CD4-positive, alpha-beta T cell treated with Interleukin-17A for 1 hour (primary cell): ENCODE measurements at places on chromosomes 16 and 17.

GRCh38 chr16:15993128-15993527 lies 43.7 kb downstream of the ABCC1 start:
- DNase-seq = no peak

GRCh38 chr17:6589266-6589946 lies 33.1 kb upstream of the PITPNM3 start:
- DNase-seq = no peak

GRCh38 chr16:9256196-9256595 lies 164.8 kb downstream of the HAPSTR1 start:
- DNase-seq = no peak

GRCh38 chr16:81601008-81601428 lies 156.4 kb downstream of the CMIP start:
- no peak for DNase-seq

DNA sequence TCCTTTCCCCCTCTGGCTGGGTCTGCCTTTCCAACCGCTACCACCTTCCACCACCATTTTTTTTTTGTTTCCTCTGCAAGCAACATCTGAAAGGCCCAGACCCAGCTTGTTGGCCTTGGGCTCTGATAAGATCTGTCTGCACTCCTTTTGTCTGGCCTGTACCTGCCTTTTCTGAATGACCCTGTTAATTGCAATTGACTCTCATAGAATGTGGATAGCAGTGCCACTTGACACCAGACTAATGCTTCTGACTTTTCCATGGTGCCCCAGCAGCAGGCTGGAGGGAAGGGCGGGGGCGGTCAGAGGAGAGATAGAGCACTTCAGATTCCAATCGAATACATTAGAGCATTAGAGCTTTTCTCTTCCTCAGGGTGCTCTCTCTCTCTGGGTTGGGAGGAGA lies 538.9 kb downstream of the WWOX start:
- no peak for DNase-seq

- no peak for DNase-seq
Observed at GRCh38 chr17:8713878-8714277, 30.8 kb downstream of the CCDC42 start.

- no peak for DNase-seq
Observed at GRCh38 chr16:70691223-70692129, 5.6 kb upstream of the MTSS2 start.

- no peak for DNase-seq
Observed at GRCh38 chr17:10120109-10120485, 78.3 kb downstream of the GAS7 start.

- DNase-seq = no peak
Observed at GRCh38 chr16:23478566-23478965, 25.6 kb upstream of the COG7 start.

DNA sequence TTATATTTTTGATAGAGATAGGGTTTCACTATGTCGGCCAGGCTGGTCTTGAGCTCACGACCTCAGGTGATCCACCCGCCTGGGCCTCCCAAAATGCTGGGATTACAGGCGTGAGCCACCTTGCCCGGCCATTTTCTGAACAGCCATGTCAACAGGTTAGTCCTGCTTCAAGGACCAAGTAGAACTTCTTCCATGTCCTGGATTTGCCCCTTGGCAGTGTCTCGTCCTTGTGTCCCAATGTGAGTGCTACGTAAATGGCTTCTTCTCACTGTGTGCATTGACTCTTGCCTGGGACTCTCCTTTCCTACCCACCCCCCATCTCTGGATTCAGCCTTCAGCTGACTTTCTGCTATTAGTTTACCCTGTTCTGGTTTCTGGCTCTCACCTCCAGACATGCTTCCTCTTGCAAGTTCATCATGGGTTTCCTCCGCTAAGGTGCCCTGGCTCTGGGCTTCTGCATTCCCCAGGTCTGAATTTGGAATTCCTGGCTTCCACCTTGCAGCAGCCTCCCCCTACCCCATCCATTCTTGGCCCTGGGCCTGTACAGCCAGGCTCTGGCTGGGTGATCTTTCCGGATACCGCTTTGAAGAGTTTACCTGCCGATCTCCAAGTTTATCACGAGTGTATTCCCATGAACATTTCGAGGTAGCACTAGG lies 14.0 kb upstream of the IRF8 start:
- DNase-seq = no peak

DNA sequence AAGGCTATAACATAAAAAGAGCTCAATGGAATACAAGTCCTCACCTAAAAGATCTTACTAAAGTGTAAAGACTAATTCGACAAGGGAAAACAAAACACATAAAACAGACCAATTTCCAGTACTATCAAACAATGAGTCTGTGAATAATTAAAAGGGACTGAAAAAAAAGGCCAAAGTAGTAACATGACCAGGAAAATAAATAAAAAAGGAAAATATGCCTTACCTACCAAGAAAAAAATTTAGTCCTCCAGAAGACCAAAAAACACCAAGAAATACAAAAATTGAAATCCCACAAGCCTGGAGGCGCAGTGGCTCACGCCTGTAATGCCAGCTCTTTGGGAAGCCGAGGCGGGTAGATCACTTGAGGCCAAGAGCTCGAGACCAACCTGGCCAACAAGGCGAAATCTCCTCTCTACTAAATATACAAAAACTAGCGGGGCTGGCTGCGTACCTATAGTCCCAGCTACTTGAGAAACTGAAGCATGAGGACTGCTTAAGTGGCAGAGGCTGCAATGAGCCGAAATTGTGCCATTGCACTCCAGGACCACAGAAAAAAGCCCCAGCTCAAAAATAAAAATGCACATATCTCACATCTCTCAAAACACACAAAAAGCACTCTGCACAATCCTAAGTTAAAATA lies 60.8 kb downstream of the TEX14 start:
- DNase-seq = no peak

GRCh38 chr16:58456193-58456592 lies 43.8 kb upstream of the NDRG4 start:
- no peak for DNase-seq

DNA sequence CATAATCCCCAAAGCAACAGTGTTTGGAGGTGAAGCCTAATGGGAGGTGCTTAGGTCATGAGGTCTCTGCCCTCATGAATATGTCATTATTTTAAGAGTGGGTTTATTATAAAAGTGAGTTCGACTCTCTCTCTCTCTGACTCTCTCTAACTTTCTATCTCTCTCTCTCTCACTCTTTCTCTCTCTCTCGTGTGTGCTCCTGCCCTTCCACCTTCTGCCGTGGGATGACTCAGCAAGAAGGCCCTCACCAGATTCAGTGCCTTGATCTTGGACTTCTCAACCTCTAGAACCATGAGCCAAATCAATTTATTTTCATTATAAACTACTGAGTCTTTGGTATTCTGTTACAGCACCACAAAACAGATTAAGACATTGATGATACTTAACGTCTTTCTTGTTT lies 53.7 kb upstream of the TANC2 start:
- DNase-seq = no peak

DNA sequence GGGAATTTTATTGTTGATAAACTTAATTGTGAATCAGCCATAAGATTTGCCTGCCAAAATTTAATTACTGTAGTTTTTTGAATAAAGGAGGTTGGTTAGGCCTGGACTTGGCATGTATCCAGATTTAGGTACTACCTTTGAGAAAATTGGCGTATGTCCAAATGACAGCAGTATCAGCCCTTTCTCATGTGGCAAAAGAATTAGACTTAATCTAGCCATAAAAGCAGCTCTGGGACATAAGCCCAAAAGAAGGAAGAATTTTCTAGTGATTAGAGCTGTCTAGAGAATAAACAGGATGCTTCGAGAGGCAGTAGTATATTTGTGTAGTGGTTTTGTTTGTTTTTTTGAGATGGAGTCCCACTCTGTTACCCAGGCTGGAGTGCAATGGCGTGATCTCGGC lies 27.7 kb downstream of the PPM1E start:
- DNase-seq = no peak

- DNase-seq = no peak
Observed at GRCh38 chr16:4093495-4094126, 22.6 kb downstream of the ADCY9 start.

DNA sequence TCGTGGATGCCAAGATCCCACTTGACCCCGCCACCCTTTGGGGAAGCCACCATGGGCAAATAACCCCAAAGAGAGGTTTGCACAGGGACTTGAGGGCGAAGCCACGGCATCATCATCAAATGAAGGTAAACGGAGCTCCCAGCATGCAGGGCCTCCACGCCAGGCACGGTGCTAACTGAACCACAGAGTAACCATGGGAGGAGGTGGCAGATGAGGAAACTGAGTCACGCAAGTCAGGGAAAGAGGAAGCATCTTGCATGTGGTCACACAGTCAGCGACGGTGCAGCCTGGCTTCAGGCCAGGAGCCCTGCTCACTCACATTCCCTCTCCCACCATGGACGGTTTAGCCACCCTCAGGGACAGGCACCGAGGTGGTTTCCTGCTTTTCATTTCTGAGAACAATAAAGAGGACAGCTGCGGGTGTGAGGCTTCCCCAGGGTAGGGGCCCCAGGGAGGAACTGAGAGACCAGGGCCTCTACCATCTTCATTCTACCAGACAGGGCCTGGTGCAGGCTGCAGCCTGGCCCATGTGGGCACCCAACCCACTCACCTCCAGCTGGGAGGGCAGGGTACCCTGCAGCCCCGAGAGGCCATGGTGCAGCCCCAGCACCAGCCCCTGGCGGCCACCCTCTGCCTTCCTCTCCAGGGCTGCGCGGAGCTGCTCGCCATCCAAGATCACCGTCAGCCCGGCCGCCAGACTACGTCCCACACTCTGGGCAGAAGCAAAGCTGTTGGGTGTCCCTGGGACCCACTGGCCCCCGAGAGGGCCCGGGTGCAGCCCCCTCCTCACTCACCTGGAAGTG lies 78.3 kb downstream of the RMI2 start:
- DNase-seq = no peak

- DNase-seq = peak; percentile 72
Observed at GRCh38 chr16:85420501-85421337, 192.4 kb upstream of the GSE1 start.
